ENCODE measurements at places on chromosomes 12 and 14. TPM values are rescaled to one million over a fixed set of nuclear protein-coding genes. Genes with fewer than 3 reads are reported as not detected.

GRCh38 chr14:61589691-61590581 is 105.4 kb upstream of the HIF1A start:
- no peak for DNase-seq

DNA sequence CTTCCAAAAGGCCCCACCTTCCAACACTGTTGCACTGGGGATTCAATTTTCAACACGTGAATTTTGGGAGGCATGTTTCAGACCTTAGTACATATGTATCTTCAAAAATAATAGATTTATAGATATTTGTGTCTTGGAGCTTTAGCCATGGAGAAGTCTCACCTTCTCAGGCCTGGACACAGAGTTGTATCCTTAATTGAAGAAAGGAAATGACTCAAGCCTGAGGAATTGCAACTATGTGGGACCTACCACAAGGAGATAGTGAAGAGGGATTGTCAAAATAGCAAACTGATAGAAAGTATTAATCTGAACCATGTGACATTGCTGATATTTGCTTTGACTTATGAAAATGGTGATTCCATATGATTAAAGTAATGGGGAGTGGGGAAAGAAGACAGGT is 89.8 kb downstream of the ACSS3 start:
- DNase-seq: no peak

The FOXG1 gene
- not detected for polyA plus RNA-seq

The GALNT8 gene
- not detected for polyA plus RNA-seq

GRCh38 chr12:47814539-47815170 is 5.0 kb downstream of the HDAC7 start:
- no peak for DNase-seq

The DNAJC22 gene
- not detected for polyA plus RNA-seq

The IL22 gene
- not detected for polyA plus RNA-seq

- DNase-seq: no peak
These were observed 6.7 kb upstream of the KRT75 start for GRCh38 chr12:52440821-52441319.

Measured in CD14-positive monocyte (primary cell).